ENCODE measurements at places on chromosomes 2 and 18.
A peak's percentile ranks its signal among the peaks of the same experiment; 100 is the strongest.

GRCh38 chr2:109486711-109487535 is 126.8 kb downstream of the SEPTIN10 start:
- peak; percentile 85 for DNase-seq

GRCh38 chr2:30765191-30765590 is 42.1 kb downstream of the CAPN13 start:
- DNase-seq = no peak

DNA sequence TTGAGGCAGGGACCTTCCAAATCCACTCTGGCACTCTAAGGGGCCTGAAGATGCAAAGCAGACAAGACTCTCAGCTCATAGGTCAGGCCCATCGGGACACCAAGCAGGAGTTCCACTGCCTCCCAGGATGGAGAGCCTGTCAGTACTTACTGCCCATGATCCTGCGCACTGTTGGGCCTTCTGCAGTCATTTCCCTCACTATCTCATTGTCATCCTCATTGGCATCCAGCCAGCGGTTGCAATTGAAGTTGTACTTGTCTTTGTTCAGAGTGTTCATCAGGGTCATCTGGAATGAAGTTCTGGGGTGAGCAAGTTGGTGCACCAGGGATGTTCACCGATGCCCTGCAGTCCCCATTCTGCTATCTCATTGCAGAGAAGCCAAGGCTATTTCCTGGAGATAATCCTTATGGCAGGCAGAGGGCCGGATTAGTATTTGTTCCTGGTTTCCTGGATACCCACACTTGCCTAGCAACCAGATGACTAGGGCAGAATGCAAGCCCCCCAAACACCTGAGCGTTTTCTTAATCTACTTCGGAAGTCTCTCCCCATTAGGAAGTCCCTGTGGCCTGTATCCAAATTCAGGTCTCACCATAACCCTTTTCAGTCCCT is 65.1 kb downstream of the LOXHD1 start:
- DNase-seq = no peak

- no peak for DNase-seq
These were observed 246.8 kb downstream of the CDH20 start for GRCh38 chr18:61580046-61580445.

DNA sequence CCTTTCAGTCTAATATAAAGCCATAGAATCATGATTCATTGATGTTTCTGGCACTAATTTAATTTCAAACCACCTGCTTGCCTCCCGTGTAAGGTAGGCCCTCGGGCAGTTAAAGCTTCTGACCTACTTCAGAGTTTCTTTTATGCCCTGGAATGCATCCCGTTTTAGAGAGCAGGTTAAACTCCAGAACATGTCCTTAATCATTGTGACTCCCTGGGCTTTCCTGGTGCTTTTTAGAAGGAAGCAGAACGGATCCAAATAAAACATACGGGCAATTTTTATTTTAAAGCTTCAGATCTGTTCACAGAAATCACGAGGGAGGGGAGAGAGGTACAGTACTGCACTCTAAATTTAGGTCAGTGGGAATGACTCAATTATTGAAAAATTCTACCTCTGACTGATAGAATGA is 134.8 kb downstream of the GCA start:
- no peak for DNase-seq

DNA sequence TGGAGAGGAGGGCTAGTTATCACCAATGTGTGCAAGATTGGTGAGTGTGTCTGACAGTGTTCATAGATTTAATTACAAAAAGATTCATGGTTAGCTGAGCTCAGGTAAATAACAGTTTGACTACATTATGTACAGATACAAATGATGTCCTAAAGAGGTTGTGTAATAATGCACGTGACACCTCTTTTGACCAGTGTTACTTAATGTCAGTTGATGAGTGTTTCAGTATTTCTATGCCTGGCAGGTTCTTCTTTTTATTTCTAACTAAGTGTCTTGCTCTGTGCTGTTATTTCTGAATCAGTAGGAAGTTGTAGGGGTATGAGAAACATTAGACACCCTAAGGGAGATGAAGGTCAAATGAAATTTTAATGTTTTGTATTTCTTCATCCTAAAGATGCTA is 7.9 kb upstream of the INHBB start:
- DNase-seq = no peak

DNA sequence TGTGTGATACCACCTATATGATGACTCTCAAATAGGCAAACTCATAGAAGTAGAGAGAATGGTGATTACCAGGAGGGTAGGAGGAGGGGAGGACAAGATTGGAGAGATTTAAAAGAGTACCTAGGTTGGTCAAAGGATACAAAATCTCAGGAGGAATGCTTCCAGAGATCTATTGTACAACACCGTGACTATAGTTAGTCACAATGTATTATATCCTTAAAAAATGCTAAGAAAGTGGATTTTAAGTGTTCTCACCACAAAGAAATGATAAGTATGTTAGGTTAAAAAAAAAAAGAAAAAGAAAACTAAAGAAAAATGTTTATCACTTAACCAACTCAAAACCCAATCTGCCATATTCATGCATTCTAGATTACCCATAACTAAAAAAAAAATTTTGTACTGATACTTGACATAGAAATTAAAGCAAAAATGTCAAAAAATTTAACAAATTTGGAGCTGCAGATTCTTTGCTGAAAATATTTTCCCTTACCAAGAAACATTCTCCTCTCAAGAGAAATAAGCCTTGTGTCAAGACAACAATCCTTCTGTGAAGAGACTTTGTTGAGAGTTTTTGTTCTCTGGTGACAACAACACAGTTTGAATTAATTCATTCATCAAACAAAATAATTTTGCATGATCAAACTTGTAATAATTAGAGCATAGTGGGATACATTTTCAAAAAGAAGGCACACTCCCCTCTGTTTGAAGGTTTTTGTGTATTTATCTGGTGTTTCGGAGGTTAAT is 213.1 kb downstream of the DNER start:
- no peak for DNase-seq

- DNase-seq = no peak
These were observed 3.3 kb upstream of the SATB2 start for GRCh38 chr2:199460846-199461710.

DNA sequence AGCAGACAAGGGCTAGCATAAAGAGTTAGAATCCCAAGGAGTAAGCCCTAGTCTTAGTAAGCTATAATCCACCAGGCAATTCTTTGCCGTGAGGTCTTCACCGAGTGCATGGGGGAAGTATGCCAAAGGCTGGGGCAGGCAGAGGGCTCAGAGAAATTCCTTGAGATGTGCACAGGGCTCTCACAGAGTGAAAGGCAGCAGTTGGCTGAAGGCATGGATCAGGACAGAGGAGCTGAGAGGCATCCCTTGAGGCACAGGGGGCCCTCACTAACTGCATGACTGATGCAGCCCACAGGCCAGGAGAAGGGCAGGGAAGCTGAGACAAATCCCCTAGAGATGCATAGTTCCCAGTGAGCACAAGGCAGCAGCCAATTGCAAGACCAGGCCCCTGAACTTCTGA is 34.1 kb downstream of the PTH2R start:
- DNase-seq = no peak

DNA sequence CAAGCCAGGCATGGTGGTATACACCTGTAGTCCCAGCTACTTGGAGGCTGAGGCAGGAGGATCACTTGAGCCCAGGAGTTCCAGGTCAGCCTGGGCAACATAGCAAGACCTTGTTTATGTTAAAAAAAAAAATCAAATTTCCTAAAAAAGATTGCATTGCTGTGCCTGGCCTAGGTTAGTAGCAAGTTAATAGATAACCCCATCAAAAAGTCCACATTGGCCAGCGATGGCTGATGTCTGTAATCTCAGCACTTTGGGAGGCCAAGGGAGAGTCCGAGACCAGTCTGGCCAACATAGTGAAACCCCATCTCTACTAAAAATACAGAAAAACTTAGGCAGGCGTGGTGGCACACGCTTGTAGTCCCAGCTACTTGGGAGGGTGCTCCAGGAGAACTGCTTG is 38.7 kb downstream of the PARD6G start:
- no peak for DNase-seq

DNA sequence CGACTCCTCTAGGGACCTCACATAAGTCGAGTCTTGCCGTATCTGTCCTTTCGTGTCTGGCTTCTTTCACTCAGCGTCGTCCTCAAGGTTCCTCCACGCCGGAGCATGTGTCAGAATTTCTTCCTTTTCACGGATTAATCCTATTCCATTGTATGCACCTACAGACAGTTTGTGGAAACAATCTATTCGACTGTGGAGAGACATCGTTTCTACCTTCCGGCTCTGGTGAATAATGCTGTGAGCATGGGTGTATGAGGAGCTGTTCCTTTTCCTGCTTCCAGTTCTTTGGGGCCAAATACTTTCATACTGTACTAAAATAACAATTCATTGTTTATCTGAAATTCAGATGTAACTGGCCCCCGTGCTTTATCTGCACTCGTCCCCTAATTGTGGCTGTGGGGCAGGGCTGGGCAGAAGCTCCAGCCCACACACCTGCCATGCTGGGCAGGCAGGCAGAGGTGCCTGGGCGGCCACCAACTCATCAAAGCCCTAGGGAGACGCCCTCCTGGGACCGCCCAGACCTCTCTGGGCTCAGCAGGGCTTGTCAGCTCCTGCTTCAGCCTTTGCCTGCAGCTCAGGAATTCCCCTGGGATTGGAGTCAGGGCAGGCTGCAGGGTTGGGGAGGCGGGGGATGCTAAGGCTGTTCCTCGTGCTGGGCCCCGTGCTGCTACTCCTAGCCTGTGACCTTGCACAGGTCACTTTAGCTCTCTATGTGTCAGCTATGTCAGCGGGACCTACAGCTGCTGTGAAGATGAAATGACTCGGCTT is 14.5 kb downstream of the GPC1 start:
- DNase-seq = no peak

DNA sequence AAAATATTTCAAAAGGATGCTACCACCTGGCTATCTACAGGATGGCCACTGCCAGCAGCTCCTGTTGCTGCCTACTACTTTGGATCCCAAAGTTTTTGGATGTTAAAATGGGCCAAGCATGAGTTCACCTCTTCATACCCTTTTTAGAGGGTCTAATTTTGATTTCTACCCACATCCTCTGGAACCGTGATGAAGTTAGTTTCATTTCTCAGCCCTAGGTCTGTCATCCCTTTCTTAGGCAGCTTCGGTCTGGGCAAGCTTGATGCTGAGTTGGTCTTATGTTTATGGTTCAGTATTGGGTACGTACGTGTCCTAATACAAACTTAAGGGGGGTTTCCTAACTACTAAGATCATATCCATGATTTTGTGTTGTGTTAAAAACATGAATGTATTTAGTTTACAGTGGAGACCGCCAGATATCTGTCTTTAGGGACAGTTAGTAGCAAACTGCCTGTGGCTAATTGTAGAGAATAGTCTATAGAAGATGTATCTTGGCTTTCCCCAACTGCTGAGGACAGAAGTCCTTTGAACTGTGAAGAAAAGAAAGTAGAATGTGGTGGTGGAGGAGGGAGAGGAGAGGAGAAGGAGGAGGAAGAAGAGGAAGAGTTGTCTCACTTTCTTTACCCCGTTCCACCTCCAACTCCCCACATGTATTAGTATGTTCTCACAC is 184.9 kb downstream of the UBE2E3 start:
- DNase-seq = no peak

DNA sequence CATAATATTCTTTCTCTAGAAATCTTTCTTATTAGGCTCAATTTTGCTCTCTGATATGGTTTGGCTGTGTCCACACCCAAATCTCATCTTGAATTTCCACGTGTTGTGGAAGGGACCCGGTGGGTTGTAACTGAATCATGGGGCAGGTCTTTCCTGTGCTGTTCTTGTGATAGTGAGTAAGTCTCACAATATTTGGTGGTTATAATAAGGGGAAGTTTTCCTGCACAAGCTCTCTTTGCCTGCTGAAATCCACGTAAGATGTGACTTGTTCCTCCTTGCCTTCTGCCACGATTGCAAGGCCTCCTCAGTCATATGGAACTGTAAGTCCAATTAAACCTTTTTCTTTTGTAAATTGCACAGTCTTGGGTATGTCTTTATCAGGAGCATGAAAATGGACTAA is 73.8 kb downstream of the CAVIN2 start:
- no peak for DNase-seq

DNA sequence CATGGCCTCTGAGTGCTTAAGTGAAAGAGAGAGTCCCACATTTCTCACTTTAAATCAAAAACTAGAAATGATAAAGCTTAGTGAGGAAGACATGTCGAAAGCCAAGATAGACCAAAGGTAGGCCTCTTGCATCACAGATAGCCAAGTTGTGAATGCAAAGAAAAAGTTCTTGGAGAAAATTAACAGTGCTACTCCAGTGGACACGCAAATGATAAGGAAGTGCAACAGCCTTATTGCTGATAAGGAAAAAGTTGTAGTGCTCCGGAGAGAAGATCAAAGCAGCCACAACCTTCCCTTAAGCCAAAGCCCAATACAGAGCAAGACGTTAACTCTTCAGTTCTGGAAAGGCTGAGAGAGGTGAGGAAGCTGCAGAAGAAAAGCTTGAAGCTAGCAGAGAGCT is 32.1 kb downstream of the PSMD1 start:
- DNase-seq = no peak

GRCh38 chr2:237128026-237128703 is 42.5 kb downstream of the COPS8 start:
- peak; percentile 97 for DNase-seq

GRCh38 chr2:97743913-97744312 is 30.5 kb downstream of the ZAP70 start:
- DNase-seq = no peak

- peak; percentile 30 for DNase-seq
These were observed 63.4 kb downstream of the ZCCHC2 start for GRCh38 chr18:62586151-62586774.

DNA sequence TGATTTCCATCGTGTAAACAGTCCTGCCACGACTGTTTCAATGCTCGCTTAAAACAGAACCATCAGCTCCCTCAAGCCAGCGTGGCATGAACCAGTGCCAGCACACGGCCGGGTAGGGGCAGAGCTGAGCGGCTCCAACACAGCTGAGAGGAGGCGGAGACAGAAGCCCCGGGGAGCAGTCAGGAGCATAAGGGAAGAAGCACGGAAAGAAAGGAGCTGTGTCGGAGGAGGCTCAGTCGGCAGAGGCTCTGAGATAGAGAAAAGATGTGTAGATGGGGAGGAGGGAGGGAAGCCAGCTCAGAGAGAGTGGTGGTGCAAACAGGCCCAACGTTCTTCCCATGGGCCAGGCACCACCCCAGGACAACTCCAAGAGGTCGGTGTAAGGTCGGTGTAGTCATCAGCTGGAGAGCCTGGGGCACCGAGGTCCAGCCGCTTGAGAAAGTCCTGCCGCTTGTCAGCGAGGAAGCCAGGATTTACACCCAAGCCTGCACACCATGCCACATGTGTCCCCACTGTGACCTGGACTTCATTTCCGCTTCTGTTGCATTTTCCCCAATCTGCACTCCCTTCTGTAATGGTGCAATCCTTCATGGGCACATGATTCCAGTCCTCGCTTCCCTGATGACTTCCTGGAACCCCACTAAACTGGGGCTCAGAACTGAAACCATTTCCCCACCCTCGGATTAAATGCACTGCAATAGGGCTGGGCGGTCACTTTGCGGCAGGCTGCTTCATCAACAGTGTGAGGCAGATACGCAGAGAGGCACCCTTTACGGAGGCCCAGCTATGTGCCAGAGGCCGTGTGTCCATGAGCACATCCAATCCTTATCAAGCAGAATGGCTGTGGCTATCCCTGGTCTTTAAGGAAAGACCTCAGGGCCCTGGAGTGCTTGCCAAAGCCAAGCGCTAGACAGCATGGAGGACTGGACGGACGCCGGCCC is 43.5 kb downstream of the CYP27C1 start:
- no peak for DNase-seq

All from AG04450 (cell line).